Dermis microvascular lymphatic vessel endothelial cell (primary cell): ENCODE measurements at places on chromosomes 16 and 17. TPM values are rescaled to one million over a fixed set of nuclear protein-coding genes. Genes with fewer than 3 reads are reported as not detected.

Gene SSTR5
- total RNA-seq = 0.13 and 0.38 TPM in 2 replicates

Gene SP6
- 1.8 and 2.3 TPM in 2 replicates for total RNA-seq

Gene MFAP4
- not detected in 2 replicates for total RNA-seq

Gene FBXL19
- total RNA-seq = 16.6 and 18.2 TPM in 2 replicates

DNA sequence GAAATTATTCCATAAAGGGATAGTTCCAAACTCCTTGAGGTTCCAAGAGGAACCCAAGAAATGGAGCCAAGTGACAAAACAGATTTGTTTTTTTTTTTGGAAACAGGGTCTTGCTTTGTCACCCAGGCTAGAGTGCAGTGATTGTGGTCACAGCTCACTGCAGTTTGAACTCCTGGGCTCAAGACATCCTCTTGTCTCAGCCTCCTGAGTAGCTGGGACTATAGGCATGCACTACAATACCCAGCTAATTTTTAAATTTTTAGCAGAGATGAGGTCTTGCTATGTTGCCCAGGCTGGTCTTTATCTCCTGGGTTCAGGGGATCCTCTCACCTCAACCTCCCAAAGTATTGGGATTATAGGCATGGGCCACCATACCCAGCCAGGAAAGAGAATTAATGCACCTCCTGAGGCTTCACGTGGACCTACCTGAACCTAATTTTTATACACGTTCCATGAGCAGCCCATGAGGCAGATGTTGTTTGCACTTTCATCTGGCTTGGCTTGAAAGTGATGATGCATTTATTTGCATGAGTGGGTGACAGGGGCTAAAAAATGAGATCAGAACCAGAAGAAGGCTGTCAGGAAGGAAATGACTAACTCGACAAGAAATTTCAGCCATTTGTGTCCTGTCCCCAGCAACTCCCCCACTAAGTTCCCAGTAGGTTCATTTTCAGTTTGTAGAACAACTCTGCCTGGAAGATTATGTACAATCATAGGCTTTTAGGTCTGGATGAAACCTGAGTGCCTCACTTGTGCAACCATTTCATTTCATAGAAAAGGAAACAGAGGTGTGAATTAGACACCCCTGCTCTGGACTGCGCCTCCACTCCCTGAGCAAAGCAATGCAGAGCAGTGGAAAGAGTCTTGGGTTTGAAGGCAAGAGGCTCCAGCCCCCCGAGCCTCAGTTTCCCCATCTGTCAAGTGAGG is 10.3 kb upstream of the IRF8 start:
- peak; percentile 94 for DNase-seq

DNA sequence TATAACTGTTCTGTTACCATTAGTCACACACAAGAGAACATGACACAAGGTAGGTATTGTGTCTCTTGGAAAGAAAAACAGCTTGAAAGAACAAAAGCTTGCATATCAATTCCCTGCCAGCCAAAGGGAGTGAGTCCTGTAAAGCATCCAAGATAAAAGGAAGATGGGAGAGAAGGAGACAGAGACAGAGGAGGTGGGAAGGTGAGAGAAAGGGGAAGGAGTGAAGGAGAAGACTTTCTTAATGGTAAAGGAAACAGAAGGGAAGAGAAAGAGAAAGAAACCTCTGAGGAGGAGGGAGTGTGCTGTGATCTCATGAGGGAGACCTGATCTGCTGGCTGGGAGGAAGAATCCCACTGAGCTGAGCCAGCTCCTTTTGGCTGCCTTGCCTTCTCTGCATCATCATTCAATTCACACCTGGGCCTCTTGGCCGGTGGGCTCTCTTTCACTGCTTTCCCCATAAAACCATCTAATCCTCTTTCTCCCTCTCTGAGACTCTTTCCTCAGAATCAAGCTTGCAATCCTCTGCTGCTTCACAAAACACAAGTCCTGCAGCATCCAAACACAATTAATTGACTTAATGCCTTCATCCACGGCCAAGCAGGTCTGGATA is 271.6 kb downstream of the ABCC12 start:
- DNase-seq = no peak

DNA sequence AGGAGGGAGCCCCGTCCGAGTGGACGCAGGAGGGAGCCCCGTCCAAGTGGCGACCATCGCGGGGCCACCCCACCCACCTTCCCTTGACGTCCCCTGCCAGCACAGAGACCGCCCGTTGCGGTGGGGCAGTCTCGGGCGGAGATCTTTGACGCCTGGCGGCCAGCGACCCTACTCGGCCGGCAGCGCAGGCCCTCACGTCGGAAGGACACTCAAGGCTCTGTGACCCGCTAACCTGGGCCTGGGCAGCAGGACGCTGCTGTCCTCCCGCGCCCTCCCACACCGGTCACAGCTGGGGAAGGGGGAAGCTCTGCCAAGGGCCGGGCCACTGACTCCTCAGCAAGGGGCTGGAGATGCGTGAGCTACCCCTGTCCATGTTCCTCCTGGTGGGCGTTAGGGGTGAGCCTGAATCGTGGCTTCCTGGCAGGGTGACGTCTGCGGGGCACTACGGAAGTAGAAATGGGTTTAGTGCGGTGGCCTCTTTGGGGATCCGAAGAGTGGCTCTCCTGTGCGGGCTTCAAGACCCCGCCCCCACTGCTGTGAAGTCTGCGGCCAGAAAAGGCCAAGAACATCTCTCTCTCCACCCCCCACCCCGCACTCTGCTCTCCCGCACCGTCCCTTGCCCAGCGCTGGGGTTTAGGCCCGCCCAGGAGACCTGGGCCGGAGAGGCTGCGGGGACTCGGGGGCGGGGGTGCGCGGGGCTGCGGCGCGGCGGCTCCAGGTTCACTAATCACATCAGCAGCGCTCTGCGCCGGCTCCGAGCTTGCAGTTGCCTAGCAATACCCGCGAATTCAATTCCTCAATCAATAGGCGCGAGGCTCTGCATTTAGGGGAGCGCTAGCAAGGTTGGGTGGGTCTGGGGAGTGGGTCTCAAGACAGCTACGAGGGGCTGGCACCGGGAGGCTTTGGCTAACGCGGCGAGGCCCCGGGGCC is 5.8 kb downstream of the CBX8 start:
- no peak for DNase-seq

DNA sequence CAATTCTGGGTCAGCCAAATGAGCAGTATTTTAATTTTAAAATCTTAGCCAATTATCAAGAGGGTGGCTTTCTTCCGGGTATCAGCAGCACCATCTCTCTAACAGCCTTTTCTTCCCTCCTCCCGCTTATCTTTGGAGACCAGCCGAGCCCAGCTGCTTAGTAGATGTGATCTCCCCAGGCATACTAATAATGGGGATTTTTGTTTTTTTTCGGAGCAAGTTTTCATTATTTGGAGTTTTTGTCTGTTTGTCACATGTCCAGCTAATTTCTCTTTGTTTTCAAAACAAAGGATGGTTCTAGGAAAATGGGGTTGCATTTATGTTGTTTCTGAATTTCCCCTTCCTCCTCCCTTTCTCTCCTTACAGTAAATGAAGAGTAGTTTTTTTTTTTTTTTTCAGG is 170.5 kb upstream of the MPHOSPH6 start:
- no peak for DNase-seq

DNA sequence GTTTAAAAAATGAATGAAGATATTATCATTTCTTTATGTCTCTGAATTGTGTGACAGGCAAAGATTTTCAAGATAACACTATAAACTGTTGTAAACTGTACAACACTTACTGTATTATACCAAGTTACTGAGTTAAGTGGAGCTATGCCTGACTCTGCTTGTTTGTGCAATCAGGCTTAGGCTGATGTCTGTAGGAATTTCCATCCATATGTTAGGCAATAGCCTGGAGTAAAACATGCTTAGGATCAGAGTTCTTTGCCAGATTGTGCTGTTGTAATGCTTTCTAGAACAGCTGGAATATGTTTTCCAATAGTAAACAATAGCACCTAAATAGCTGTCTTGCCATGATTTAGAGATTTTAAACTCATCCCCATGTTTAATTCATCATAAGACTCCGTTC is 1496.7 kb downstream of the CDH11 start:
- no peak for DNase-seq

DNA sequence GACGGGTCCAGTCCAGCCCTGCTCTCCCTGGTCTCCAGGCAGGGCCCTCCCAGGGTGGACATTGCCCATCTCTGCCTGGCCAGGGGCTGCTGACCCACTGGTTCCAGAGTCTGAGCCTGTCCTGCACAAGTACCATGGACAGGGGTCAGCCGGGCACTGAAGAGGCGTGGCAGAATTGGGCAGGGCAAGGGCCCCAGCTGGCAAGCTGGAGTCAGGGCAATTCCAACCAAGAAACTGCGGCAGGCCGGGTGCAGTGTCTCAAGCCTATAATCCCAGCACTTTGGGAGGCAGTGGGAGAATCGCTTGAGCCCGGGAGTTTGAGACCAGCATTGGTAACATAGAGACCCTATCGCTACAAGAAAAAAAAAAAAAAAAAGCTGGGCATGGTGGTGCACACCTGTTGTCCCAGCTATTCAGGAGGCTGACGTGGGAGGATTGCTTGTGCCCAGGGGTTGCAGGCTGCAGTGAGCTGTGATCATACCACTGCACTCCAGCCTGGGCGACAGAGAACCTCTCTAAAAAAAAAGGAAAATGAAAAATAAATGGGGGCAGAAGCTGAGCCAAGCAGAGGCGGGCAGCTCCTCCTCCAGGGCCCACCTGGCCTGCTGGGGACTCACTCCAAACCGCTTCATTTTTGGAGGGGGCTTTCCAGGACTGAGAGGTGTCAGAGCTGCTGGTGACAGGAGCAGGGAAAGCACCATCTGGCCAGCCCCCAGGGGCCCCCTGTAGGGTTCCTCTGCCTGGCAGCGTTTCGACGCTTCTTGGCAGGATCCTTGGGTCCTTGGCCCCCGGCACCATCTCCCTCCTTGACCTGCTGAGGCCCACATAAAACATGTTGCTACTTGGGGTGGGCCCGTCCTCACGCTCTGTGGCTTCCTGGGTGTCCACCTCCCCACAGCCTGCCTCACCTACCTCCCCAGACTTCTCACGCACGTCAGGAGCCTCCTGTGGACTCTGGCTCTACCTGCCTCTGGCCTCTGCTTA is 2.9 kb upstream of the MAFG start:
- DNase-seq = no peak

GRCh38 chr17:73972056-73972455 is 231.4 kb upstream of the RPL38 start:
- DNase-seq = no peak

GRCh38 chr17:27158382-27158781 is 135.5 kb upstream of the WSB1 start:
- DNase-seq = no peak
